ENCODE measurements at places on chromosomes 1 and 21.

- DNase-seq = no peak
These were observed 5.9 kb upstream of the MXRA8 start for GRCh38 chr1:1364266-1364665.

GRCh38 chr21:37389456-37389855 is 22.9 kb downstream of the DYRK1A start:
- DNase-seq = no peak

GRCh38 chr1:59004755-59005154 is 220.9 kb upstream of the JUN start:
- no peak for DNase-seq

DNA sequence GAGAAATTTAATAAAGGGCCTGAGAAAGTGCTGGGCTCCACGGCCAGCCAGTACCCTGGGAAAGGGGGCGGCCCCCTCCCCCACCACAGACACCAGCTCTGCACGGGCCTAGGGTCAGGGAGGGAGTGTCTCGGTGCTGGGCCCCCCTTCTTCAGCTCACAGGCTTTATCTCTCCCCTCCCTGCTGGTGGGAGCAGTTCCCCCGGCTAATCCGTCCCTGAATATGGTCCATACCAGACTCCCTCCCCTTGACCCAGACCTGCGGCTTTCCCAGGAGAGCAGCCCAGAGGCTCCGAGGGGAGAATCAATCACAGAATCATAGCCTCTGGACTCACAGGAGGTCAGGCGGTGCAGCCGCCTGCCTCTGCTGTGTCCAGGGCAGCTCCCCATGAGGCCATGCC is 26.0 kb upstream of the RSPO1 start:
- no peak for DNase-seq

GRCh38 chr1:6483017-6483760 is 8.3 kb downstream of the PLEKHG5 start:
- DNase-seq = no peak

DNA sequence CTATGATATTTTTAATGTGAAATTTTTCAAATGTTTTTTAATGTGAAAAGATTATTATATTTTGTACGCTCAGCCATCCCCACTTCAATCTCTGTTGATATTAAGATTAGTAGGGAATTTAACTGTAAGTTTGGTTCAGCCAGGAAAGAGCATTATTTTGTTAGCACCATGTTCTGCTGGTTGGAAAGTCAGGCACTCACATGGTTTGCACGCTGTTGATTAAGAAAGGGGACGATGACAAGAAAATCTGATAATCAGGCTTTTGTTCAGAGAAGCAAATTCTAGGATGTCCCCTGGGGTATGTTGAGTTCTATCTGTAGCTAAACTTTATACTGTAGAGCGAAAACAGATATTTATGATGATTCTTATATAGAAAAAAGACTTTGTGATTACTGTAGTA is 115.1 kb downstream of the OSBPL9 start:
- no peak for DNase-seq

GRCh38 chr21:45871616-45872236 is 109.8 kb upstream of the COL6A1 start:
- no peak for DNase-seq

- no peak for DNase-seq
These were observed 102.8 kb downstream of the CASZ1 start for GRCh38 chr1:10693497-10694273.

- no peak for DNase-seq
These were observed 238.2 kb downstream of the GRIK3 start for GRCh38 chr1:36796106-36796590.

- DNase-seq = no peak
These were observed 921 bp upstream of the ASCL5 start for GRCh38 chr1:201127755-201128455.

DNA sequence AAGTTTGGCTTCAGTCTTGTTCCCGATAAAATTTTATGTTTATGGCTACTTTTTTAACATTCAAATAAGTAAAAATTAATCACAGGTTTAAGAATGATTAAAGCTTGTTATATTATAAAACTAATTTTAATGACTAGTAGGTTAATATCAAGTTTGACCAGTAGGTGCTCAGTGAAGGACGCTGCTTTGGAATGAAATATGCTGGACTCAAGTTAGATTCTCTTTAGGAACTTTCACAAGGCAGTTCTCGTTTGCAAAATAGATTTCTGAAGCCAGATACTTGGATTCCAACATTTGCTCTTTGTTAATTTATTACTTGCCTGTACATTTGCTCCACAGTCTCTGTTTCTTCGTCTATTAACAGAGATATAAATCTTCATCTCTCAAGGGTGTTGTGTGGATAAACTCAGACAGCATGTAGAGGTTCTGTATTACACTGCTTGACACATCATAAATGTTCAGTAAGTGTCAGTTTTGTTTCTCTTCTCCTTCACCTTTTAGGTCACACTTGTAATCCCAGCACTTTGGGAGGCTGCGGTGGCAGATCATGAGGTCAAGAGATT is 432.8 kb upstream of the CHRM3 start:
- no peak for DNase-seq

DNA sequence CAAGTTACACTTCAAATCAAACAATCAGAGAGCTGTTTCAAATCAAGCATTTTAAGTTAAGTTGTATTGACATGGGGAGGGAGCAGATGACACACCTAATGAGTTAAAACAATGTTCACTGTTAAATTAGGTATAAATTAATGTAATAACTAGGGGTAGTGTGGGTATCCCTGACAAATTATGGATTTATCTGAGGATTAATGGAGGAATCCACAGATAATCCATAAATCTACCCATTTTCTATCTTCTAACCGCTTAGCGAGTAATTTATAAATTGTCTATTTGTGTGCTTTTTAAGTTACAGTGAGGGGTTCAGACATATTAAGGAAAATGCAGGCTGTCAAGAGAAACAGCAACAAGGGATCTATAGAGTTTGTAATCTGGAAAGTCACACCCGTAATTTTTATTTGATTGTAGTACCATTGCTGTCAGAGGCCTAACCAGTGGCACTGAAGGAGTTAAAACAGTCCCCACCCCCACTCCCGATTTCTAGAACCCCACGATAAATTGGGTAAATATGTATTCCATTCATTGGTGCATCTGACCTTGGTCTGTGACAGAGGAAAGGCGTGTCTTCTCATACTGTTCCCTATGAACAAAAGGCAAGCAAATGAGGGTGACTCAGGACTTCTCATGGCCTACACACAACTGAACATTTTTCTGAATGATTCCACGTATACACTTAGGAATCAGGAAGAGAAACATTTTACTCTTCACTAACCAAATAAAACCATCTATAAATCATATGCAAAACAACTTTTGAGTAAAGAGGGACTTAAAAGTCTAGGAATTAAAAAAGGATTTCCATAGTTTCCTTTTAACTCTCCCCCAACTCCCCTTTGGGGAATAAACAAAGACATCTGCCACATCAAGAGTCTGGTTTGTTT is 7.4 kb downstream of the IRF2BP2 start:
- DNase-seq = no peak

DNA sequence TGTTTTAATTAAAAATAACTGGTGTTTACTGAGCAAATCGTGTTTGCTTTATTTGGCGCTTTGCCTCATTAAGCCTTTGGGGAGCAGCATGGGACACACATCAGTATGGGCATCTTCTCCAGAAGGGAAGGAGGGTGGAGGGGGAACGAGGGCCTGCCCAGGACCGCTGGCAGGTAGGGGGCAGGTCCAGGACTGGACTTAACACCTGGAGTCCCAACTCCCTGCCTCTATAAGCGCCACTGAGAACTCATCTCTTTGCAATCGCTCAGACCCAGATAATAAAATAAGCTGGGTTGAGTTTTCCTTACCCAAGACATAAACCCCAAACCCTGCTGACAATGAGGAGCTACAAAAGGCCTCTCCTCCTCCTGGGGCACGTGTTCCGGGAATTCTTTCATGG is 15.1 kb downstream of the ABCG1 start:
- no peak for DNase-seq

DNA sequence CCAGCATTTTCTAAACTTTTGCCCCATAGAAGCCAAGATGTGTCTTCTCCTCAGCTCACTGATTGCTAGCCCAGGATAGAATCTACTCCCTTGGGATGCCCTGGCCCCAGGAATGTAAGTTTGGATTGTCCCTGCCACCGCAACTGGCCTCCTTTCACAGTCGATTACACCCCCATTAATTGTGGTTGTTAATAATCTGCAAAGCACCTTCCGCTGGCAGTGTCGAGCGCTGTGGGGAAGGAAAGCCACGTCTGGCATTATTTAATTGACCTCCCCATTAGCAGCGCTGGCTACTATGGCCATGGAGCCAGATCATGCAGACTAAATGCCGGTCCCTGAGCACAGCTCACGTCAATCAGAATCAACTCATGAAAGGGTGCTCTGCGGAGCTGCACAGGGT is 597.3 kb upstream of the PLXNA2 start:
- DNase-seq = no peak

DNA sequence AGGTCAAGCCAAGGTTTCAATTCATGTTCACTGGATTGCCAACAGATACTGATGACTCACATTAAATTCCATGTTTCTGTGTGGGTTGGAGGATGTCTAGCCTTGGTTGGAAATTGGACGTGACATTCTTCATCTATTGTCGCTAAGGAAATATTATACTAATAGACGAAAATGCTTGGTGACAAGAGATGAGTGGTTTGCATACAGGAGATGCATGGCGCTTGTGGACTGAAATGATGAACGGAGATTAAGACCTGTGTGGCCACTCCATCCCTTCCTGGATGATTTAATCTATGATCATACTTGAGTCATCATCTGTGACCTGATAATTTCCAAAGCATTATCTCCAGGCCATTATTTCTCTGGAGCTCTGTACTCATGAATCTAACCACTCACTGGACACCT is 97.0 kb upstream of the CD34 start:
- no peak for DNase-seq

- DNase-seq = no peak
These were observed 375.7 kb upstream of the CAMK1G start for GRCh38 chr1:209207701-209208286.

GRCh38 chr21:44062380-44062779 is 44.8 kb upstream of the PWP2 start:
- no peak for DNase-seq

DNA sequence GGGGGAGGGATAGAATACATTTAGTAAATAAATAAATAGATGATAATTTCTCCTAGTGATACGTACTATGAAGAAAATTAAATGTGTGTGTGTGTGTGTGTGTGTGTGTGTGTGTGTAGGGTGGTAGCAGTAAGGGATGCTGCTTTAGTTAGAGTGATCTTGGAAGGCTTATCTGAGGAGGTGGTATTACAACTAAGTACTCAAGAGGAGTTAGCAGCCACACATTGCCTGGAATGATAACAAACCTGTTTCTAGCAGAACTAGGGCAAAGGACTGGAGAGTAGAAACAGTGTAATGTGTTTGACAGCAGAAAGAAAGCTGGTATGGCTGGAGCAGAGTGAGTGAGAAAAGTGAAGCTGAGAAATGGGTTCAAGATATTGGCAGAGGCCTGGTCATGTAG is 58.3 kb upstream of the FASLG start:
- DNase-seq = no peak

Measured in stimulated activated CD4-positive, alpha-beta T cell treated with anti-CD3 and anti-CD28 coated beads, Interleukin-1b, Interleukin-23, amount 100 ng/mL, for 1 hour (primary cell).